Keratinocyte (primary cell): ENCODE measurements at places on chromosomes 1 and 21.

- H3K36me3 ChIP-seq: no peaks in the 10 kb centered on the region
- peak within 1 kb of the TSS; percentile 94 for H3K4me3 ChIP-seq
- no peaks in the 10 kb centered on the region for H3K27me3 ChIP-seq
Observed at GRCh38 chr1:50959913-50960844, at the start of gene FAF1. Gene FAF1 (minus strand): TSS chr1:50960267. CDS start chr1:50959811, 456 bp downstream.

GRCh38 chr1:151478140-151478812 lies 19.0 kb upstream of the POGZ start:
- H3K4me3 ChIP-seq: no peak overlapping the region
- H3K27ac ChIP-seq: no peak overlapping the region
- no peaks in the 10 kb centered on the region for H3K4me1 ChIP-seq
- DNase-seq: no peak

- no peak overlapping the region for H3K4me3 ChIP-seq
- DNase-seq: no peak
- no peaks in the 10 kb centered on the region for H3K36me3 ChIP-seq
- H3K27me3 ChIP-seq: peaks cover 11% of the 10 kb centered on the region
- no peak overlapping the region for H3K27ac ChIP-seq
- peaks cover 15% of the 10 kb centered on the region for H3K4me1 ChIP-seq
Observed at GRCh38 chr1:212611000-212611948, 2.7 kb downstream of the ATF3 start.

DNA sequence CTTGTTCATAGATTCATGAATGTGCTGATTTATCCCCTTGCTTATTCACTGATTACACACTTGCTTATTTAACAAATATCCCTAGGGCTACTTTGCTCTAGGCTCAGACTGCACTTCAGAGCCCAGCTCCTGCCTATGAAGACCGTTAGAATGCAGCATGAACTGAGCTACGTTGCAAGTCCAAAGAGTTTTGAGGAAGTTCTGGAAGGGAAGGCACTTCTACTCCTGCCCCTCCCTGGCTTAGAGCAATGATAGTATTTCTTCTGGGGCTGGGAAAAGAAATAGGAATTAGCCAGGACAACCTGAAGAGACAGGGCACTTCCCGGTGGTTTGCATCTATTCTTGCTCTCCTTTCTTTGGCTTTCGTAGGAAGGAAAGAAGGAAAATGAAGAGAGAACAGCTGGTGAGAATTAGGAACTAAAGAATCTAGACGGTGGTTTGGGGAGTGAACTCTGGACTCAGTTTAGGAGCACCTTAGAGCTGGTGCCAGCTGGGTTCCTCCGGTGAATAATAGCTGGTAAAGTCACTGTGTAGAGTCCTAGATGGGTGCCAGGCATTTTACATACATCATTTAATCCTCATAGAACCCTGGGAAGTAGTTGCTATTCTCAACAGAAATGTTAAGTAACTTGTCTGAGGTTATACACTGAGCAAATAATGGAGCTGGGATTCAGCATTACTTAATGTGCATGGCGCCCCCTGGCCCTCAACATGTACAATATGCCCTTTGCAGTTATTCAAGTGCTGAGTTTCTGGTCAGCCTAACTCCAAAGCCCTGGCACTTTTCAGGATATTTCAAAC lies 65.9 kb downstream of the NDUFS5 start:
- no peaks in the 10 kb centered on the region for H3K36me3 ChIP-seq
- H3K27ac ChIP-seq: no peak overlapping the region
- no peaks in the 10 kb centered on the region for H3K27me3 ChIP-seq
- no peak overlapping the region for H3K4me3 ChIP-seq
- H3K4me1 ChIP-seq: peaks cover 19% of the 10 kb centered on the region
- no peak for DNase-seq

GRCh38 chr1:226653311-226653921 lies 85.7 kb downstream of the ITPKB start:
- H3K27ac ChIP-seq: no peak overlapping the region
- no peaks in the 10 kb centered on the region for H3K27me3 ChIP-seq
- H3K4me1 ChIP-seq: peaks cover 24% of the 10 kb centered on the region
- H3K36me3 ChIP-seq: no peaks in the 10 kb centered on the region
- DNase-seq: no peak

DNA sequence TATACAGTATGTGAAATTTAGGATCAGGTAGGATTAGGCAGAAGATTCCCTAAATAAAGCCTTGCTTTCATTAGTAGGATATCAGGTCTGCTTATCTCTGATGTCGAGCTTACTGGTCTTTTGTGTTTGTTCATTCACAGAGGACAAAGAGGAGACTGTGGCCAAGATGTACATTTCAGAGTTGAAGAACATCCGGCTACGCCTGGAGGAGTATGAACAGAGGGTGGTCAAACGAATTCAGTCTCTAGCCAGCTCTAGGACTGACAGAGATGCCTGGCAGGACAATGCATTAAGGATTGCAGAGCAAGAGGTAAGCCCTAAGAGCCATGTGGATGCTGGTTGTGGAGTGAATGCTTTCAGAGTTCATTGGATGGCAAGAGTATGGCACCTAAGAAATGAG lies 106.2 kb downstream of the MACF1 start:
- DNase-seq: no peak
- H3K4me1 ChIP-seq: no peaks in the 10 kb centered on the region
- no peak overlapping the region for H3K4me3 ChIP-seq
- no peaks in the 10 kb centered on the region for H3K27me3 ChIP-seq
- no peak overlapping the region for H3K27ac ChIP-seq
- H3K36me3 ChIP-seq: peaks cover 25% of the 10 kb centered on the region

DNA sequence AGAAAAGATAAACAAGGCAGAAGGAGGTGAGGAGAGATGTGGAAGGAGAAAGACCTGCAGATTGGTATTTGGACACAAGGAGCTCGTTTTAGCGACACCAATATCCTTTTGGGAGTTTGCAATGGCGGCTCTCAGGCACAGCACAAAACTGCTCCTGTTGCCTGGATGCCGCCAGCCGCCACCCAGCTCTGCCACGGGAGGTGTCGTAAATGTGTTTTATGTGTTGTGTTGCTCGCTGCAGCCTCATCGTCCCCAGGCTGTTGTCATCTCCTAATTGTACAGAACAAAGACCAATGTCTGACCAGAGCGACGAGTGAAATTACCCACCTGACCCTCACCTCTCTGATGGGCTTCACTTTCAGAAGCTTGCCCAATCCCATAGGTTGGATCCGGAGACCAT lies 96.6 kb upstream of the ZNF281 start:
- H3K4me1 ChIP-seq: no peaks in the 10 kb centered on the region
- H3K27me3 ChIP-seq: peaks cover 7% of the 10 kb centered on the region
- H3K27ac ChIP-seq: no peak overlapping the region

DNA sequence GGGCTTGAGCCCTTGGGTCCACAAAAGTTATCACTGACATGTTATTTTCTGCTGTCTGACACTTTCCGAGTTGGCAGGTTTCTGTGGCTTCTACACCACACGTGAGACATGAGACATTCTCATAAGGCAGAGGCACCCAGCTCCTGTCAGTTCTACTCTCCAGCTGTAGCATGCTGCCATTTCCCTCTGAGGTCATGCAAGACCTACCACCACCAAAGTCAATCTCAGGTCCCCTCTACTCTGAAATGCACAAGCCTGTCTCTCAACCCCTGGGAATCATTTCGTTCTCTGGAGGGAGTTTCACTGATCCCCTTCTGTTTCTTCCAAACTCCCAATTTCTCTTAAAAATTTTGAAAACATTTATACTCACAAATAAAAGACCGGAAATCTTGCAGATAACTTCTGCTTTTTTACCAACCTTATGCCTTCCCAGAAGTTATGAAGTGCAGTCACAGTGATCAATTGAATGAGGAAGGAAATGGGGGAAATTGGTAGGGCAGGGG lies 39.5 kb upstream of the CR2 start:
- no peaks in the 10 kb centered on the region for H3K4me1 ChIP-seq
- H3K27me3 ChIP-seq: peaks cover 8% of the 10 kb centered on the region
- DNase-seq: no peak
- no peak overlapping the region for H3K4me3 ChIP-seq
- H3K27ac ChIP-seq: no peak overlapping the region
